ENCODE measurements at places on chromosomes 16 and 17. TPM values are rescaled to one million over a fixed set of nuclear protein-coding genes. Genes with fewer than 3 reads are reported as not detected.

DNA sequence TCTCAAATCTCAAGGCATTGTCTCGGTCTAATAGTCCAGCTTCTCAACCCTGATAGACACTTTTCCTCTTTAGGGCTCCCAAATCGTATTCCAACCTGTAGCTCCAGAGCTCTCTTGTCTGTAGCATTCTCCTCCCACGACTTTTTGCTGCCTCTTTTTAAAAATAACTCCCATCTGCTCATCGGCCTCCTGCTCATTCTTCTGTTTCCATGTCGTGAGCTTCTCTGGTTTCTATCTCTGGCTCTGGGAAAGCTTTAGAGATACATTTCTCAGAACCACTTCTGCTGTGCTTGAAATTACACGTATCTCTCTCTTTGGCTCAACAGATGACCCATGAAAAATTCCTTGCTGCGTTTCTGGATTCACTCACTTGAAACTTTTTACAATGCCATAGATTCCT, 609.6 kb upstream of the C16orf82 start:
- H3K27ac ChIP-seq = no peak overlapping the region
- no peaks in the 10 kb centered on the region for H3K27me3 ChIP-seq
- H3K4me3 ChIP-seq = no peak overlapping the region
- H3K36me3 ChIP-seq = no peaks in the 10 kb centered on the region
- no peak for DNase-seq

ZNF385C gene
- total RNA-seq = not detected

CD7 gene
- 3.4 TPM for total RNA-seq

DNA sequence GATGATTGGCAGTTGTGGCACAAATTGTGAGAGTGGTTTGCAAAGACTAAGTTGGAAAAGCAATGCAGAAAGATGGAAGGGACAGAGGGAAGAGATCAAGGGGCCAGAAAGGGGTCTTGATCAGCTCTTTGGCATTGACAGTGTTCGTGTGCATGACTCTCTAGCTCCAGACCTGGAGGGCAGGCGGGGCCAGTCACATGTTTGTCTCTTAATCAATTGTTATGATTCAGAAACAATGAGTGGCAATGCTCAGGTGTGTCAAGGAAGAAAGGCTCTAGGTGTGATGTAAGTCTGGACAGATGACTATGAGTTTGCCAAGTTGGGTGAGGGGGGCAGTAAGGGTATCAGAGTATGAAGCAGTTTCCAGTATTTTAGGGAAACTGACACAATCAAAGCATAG, 32.1 kb downstream of the WSB1 start:
- no peaks in the 10 kb centered on the region for H3K27me3 ChIP-seq
- no peaks in the 10 kb centered on the region for H3K4me1 ChIP-seq
- no peak overlapping the region for H3K27ac ChIP-seq

GRCh38 chr17:76147211-76148014, 6.4 kb upstream of the FOXJ1 start:
- H3K27me3 ChIP-seq = no peaks in the 10 kb centered on the region
- H3K4me1 ChIP-seq = no peaks in the 10 kb centered on the region
- no peak overlapping the region for H3K4me3 ChIP-seq

CD300LB gene
- total RNA-seq = 1.3 TPM

SNAI3 gene
- total RNA-seq = 0.71 TPM

GRCh38 chr16:9008601-9009260, 45.0 kb upstream of the USP7 start:
- no peaks in the 10 kb centered on the region for H3K36me3 ChIP-seq
- H3K4me1 ChIP-seq = no peaks in the 10 kb centered on the region
- H3K4me3 ChIP-seq = no peak overlapping the region
- DNase-seq = peak; percentile 85
- H3K27ac ChIP-seq = no peak overlapping the region

C17orf50 gene
- not detected for total RNA-seq

DNA sequence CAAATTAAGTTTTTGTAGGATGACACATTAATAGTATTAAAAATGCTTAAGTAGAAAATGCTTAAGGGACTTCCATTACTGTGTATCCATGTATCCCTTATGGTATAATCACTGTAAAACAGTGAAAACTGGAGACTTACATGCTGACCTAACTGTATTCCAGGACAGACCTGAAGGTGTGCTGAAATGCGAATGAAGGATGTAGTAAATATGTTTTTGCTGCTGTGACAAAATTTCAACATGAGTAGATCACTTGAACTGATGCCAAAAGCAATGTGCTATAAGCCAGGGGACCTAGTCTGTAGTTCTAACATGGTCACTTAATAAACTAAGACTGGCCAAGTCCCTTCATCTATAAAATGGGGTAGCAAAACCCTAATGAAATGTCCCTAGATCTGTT, 142.0 kb upstream of the CORO6 start:
- no peaks in the 10 kb centered on the region for H3K36me3 ChIP-seq
- DNase-seq = no peak
- H3K27ac ChIP-seq = no peak overlapping the region
- no peaks in the 10 kb centered on the region for H3K27me3 ChIP-seq
- no peak overlapping the region for H3K4me3 ChIP-seq
- H3K4me1 ChIP-seq = no peaks in the 10 kb centered on the region

DNA sequence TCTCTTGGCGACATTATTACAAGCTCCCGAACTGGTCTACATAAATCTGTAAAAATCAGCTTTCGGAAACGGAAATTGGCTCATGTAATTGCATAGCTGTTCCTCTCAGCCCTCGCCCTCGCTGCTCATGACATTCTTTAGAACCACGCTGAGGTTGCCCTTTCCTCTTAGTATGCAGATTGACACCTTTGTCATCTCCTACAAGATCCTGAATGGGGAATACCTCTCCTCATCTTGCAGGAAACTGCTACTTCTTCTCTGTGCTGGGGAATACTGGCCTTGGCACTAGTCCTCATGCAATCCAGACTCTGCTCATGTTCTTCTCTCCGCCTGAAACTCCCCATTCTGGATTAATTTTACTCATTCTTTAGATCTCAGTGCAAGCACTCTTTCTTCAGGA, 22.2 kb upstream of the CDH8 start:
- H3K27me3 ChIP-seq = no peaks in the 10 kb centered on the region
- H3K4me3 ChIP-seq = no peak overlapping the region

DNA sequence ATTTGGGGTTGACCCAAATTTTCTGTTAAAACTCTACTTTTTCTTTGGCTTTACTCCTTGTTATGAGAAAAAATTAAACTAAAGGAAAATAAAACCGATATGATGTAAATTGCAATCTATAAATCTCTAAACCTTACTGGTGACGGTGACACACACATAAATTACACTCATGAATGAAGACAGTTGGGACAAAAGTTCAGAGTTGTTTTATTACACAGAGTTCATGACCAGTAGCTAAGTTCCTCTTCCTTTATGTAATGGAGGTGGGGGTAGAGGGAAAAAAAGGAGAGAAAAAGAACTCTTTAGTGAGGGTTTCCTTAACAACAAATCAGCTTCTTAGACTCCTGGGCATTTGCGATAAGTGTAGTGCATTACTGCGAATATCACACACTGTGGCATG, 220.7 kb downstream of the KCNJ2 start:
- DNase-seq = no peak
- no peaks in the 10 kb centered on the region for H3K4me1 ChIP-seq
- H3K36me3 ChIP-seq = no peaks in the 10 kb centered on the region
- no peak overlapping the region for H3K4me3 ChIP-seq
- no peaks in the 10 kb centered on the region for H3K27me3 ChIP-seq

DNA sequence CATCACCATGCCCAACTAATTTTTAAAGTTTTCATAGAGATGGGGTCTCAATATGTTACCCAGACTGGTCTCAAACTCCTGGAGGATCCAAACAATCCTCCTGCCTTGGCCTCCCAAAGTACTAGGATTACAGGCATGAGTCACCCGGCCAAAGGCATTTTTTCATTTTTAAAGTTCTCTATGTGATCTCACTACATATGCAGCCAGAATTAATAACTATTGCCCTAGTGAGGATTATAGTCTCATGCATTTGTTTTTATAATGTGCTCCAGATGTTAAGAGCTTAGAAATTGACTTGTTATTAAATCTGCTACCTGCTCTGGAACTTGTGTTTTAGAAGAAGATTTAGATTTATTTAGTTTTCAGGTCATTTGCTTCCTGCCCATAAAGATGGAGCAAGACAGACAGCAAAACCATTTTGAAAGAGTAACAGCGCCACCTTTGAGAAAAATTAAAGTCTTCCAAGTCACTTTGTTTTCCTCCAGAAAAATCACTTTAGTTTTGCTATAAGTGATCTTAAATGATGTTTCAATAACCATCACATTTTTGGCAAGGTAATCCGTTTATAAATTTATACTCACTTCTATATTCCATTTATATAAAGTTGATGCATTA, 79.5 kb downstream of the CA4 start:
- no peak for DNase-seq
- no peaks in the 10 kb centered on the region for H3K27me3 ChIP-seq
- H3K4me3 ChIP-seq = no peak overlapping the region
- H3K36me3 ChIP-seq = no peaks in the 10 kb centered on the region

- DNase-seq = no peak
- no peaks in the 10 kb centered on the region for H3K27me3 ChIP-seq
- no peaks in the 10 kb centered on the region for H3K4me1 ChIP-seq
- H3K27ac ChIP-seq = no peak overlapping the region
These were observed 17.8 kb upstream of the AATK start for GRCh38 chr17:81183807-81184206.

ADAD2 gene
- total RNA-seq = 0.33 TPM

MMP25 gene
- 11.4 TPM for total RNA-seq

TPSG1 gene
- total RNA-seq = not detected

TMEM132E gene
- total RNA-seq = 0.36 TPM

CSH1 gene
- total RNA-seq = not detected

DNA sequence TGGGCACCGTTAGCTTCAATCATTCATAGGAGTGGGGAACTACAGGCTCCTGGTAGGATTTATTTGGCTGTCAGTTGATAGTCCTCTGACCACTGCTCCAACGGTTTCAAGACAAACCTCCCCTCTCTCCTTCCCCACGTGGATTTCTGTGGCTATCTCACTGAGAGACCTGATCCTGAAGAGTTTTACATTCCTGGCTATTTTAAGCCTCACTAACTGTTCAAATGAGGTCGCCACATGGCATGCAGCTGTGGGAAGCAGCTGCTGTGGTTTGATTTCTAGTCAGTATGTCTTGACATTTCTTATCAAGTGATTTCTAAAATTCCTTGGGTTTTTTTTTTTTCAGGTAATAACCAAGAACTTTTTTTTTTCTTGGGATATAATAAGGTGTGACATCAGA, 38.3 kb downstream of the CDK5R1 start:
- H3K4me3 ChIP-seq = no peak overlapping the region
- H3K27ac ChIP-seq = no peak overlapping the region
- no peaks in the 10 kb centered on the region for H3K36me3 ChIP-seq
- no peak for DNase-seq
- H3K4me1 ChIP-seq = no peaks in the 10 kb centered on the region

DNA sequence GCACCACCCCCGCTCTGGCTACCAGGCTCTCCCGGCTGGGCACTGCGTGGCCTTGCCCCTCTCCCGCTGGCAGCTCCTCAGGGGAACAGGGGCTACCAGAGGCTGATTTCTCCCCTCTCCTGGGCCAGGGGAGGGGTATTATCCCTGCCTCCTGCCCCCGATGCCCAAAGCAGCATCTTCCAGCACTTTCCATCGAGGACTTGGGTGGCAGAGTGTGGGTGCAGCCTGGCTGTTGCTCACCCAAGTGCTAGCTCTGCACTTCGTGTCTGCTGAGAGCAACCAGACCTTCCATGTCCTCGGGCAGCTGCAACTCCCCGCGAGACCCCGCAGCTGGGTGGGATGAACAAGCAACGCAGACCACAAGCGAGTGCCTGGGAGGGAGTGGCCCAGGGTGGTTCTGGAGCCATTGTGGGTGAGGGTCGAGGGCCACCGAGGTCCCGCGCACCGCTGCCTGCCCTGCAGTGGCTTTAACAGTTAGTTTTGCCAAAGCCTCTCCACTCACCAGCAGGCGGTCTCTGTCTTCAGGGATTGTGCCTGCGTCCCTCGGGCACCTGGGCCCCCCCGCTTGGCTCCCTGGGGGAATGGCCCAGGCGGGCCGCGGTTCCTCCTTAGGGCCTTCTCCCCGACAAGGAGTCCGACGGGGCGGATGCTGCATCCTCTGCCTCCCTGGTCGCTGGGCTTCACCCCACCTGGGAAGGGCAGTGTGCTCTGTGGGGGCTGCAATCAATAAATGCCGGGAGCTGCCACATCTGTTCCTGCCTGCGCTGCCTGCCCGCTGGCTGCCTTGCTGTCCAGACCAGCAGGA, 8.4 kb downstream of the SLC25A10 start:
- H3K36me3 ChIP-seq = no peaks in the 10 kb centered on the region
- H3K4me3 ChIP-seq = no peak overlapping the region

MPV17L gene
- 2.4 TPM for total RNA-seq

GRCh38 chr16:56212144-56212543, 20.9 kb downstream of the GNAO1 start:
- no peak for DNase-seq
- no peaks in the 10 kb centered on the region for H3K27me3 ChIP-seq
- no peak overlapping the region for H3K4me3 ChIP-seq
- H3K36me3 ChIP-seq = no peaks in the 10 kb centered on the region

DNA sequence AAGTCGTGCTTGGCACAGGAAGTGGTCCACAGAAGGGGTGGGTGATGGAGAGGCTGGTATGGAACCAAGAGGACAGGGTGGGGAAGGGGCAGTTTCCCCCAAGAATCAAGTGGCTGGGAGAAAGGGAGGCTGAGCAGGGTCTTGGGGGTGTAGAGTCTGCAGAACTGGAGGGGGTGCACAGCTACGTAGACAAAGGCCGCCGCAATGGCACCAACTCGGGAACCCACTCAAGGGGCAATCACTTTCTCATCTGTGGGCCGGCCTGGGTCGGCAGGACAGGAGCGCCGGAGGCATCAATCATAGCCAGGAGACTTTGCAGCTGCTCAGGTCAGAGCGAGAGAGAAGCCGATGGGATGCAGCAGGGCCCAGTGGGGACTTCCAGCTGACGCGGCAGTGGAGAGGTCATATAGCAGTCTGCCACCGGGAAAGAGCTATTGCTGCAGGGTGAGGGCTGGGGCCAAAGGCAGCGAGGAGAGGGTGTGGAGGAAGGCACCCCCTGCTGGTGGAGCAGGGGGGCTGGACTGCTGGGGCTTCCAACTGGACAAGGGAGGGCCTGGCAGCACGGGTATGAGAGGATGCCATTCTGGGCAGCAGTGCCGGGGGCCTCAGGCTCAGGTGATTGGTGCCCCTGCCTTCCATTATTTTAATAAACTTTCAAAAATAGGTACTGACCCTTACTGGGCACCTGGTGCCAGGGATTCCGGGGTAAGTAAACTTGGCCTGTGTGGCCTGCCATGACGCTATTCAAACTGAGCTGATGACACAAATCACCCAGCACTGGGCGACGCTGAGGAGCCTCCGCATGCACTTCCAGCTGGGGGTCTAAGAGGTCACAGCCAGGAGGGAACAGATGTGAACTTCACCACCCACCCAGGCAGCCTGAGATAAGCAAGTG, 52.5 kb upstream of the MTSS2 start:
- no peak overlapping the region for H3K27ac ChIP-seq
- no peaks in the 10 kb centered on the region for H3K36me3 ChIP-seq
- peak; percentile 77 for DNase-seq
- H3K4me1 ChIP-seq = no peaks in the 10 kb centered on the region
- no peak overlapping the region for H3K4me3 ChIP-seq

ADGRG1 gene
- 68.4 TPM for total RNA-seq

CFAP119 gene
- total RNA-seq = 2.7 TPM

GRCh38 chr17:32882734-32883133, 5.8 kb upstream of the MYO1D start:
- no peaks in the 10 kb centered on the region for H3K4me1 ChIP-seq
- no peak for DNase-seq
- no peaks in the 10 kb centered on the region for H3K27me3 ChIP-seq
- no peak overlapping the region for H3K27ac ChIP-seq

Measured in aorta (tissue), 5 donors.